Stimulated activated CD4-positive, alpha-beta T cell treated with anti-CD3 and anti-CD28 coated beads, Interleukin-1b, Interleukin-23, amount 100 ng/mL, for 4 hours (primary cell): ENCODE measurements at places on chromosomes 4 and X.

GRCh38 chr4:132001542-132001941 lies 1147.6 kb upstream of the PCDH10 start:
- no peak for DNase-seq

GRCh38 chr4:93029769-93030168 lies 726.0 kb downstream of the GRID2 start:
- DNase-seq, result no peak

- DNase-seq, result no peak
These were observed 21.0 kb upstream of the TBC1D14 start for GRCh38 chr4:6888506-6889071.

DNA sequence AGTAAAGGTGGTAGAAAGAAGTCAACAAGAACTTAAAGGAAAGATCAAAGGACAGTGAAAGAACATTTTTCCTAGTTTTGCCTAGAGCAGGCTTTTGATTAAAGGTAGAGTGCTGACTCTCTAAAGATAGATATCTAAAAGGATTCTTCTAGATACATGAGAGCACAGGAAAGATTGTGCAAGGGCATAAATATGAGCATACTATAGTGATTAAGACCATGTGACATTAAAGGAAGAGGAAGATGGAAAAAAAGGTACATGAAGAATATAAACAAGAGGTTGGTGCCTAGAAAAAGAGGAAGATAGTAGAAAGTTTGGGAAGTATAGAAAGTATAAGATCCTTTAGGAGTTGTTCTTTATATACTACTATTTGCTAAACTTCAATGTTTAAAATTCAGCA lies 26.1 kb upstream of the TET2 start:
- DNase-seq, result no peak

GRCh38 chr4:107876099-107876498 lies 51.4 kb downstream of the SGMS2 start:
- no peak for DNase-seq

- no peak for DNase-seq
These were observed 60.0 kb downstream of the PDHA1 start for GRCh38 chrX:19403696-19404095.

GRCh38 chr4:27318740-27319139 lies 458.1 kb downstream of the STIM2 start:
- no peak for DNase-seq

- no peak for DNase-seq
These were observed 81.4 kb upstream of the ACSL1 start for GRCh38 chr4:184907216-184907615.

- DNase-seq, result no peak
These were observed 27.1 kb downstream of the PIR start for GRCh38 chrX:15465896-15466651.

DNA sequence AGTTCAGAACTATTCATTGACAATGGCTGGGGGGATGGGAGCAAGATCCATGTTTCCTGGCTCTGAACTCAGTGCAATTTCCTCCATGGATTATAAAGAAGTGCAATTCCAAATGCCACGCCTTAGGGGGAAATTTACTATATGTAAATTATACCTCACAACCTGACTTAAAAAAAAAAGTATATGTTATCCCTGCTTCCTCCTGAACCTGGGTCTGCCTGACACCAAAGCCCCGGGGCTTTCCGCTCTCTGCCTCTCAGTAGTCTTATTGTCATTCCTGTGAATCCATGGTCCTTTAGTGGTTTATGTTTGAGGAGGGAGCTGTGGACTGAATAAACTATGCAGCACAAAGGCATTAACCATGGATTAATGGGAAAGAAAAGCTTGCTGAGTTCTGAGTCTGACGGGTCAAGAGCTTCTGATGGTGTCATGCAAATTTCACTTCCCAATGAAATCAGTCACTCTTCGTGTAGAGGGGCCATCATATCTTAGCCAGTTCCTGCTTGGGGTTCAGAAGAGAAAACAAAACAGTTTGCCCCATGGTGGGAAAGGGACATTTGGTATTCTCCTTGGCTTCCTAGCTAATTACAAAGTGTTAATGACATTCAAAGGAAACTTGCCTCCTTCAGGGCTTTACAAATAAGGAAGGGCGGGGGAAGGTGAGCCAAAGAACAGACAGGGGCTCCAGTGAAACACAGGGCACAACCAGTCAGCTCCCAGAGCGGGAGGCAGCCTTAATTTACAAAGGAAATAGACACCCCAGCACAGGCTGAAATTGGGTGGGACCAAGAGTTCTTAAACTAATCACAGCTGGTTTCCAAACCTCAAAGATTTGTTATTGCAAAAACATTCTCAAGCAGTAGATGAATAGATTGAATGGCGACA lies 14.3 kb downstream of the FAM9C start:
- DNase-seq, result no peak

DNA sequence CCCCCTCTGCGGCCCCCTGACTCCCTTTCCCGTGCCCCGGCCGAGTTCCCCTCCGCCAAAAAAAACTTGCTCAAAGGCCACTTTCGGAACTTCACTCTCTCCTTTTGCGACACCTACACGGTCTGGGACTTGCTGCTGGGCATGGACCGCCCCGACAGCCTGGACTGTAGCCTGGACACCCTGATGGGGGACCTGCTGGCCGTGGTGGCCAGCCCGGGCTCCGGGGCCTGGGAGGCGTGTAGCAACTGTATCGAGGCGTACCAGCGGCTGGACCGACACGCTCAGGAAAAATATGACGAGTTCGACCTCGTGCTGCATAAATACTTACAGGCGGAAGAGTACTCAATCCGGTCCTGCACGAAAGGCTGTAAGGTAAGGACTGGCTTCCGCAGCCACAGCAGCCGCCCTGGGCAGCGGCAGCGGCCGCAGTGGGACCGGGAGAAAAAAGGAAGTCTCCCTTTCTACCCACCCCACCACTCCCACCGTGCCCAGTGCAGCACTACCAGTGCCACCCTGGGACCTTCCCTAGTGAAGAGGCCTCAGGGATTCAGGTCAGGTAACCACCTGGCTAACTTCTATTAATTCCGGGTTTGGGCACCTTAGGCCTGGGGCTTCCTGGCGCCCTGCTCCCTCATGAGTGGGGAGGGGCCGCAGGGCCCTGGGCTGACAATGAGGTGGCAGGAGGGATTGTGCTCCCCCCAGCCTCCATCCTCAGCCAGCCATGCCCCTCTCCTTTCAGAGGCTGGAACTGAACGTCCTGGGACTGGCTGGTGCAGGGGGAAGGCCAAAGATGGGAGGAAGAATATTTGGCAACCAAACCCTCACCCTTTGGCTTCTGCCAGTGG lies 1.9 kb downstream of the NALF2 start:
- no peak for DNase-seq

- no peak for DNase-seq
These were observed 147.6 kb upstream of the ATP6AP2 start for GRCh38 chrX:40433160-40433559.

GRCh38 chrX:55102754-55103153 lies 13.9 kb downstream of the PAGE2 start:
- DNase-seq, result no peak

GRCh38 chrX:51496501-51497291 lies at the start of gene NUDT11:
Gene NUDT11 (minus strand): TSS chrX:51496592. CDS start chrX:51496444, 148 bp downstream.
- DNase-seq, result peak; percentile 26

- DNase-seq, result no peak
These were observed 92.8 kb upstream of the CCDC160 start for GRCh38 chrX:134144231-134144630.

DNA sequence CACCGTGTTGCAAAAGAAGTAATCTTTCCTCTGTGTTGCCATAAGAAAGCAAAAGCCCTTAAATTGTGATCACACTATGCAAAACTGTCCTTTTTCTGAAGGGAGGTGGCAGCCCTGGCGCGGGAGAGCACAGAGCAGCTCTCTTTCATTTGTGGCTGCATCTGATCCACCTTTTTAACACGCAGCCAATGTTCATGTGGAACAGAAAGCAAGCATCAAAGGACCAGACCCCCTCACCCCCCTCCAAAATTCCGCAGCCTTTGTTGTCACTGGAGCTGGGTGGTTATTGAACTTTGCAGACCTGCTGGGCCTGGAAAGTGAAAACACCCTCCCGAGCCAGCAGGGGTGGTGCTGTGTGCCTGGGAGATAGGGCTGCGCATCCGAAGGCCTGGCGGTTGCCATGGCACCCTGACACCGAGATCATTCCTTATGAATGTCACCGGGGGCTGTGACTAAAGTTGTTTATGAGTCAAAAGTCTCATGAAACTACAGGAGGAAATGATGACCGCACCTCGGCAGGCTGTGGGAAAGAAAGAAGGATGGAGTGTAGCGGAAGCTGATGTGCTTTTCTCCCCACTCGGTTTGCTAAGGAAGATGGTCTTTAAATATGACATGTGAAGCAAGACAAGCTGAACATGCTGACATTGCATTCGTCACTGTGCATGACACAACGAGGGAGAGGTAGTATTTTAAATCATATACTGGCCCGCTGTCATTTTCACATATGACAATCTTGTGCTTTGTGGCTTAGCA lies 367.4 kb downstream of the UNC5C start:
- no peak for DNase-seq

DNA sequence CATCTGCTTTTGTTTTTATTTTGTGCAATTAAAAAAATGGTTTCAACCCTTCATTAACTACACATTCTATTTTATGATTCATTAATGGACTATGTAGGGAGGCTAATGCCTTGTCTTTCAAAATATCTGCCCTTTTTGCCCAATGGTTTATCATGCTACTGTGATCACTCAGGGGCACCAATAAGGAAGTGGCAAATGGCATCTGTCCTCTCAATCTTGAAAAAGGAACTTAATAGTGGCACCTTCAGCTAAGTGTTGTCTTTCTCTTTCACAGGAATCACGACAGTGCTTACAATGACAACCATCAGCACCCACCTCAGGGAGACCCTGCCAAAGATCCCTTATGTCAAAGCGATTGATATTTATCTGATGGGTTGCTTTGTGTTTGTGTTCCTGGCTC lies 57.1 kb downstream of the COMMD8 start:
- no peak for DNase-seq

GRCh38 chrX:15299941-15300851 lies 15.2 kb downstream of the ASB11 start:
- no peak for DNase-seq

GRCh38 chr4:107863850-107864371 lies 39.2 kb downstream of the SGMS2 start:
- DNase-seq, result no peak

DNA sequence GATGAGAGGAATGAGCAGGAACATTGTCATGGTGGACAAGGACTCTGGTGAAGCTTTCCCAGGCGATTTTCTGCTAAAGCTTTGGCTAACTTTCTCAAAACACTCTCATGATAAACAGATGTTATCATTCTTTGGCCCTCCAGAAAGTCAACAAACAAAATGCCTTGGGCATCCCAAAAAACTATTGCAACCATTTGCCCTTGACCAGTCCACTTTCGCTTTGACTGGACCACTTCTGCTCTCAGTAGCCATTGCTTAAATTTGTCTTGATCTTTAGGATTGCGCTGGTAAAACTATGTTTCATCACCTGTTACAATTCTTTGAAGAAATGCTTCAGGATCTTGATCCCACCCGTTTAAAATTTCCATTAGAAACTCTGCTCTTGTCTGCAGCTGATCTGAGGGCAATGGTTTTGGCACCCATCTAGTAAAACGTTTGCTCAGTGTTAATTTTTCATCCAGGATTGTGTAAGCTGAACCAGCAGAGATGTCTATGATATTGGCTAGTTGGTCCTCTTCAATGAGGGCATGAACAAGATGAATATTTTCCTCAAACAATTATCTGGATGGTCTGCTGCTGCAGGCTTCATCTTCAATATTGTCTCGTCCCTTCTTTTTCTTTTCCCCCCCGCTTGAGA lies 14.8 kb downstream of the TBC1D1 start:
- no peak for DNase-seq

- no peak for DNase-seq
These were observed 51.0 kb downstream of the NSG1 start for GRCh38 chr4:4437798-4438470.

- DNase-seq, result no peak
These were observed 231.2 kb upstream of the CPEB2 start for GRCh38 chr4:14771094-14771493.
